ENCODE measurements at places on chromosomes 7 and 10. TPM values are rescaled to one million over a fixed set of nuclear protein-coding genes. Genes with fewer than 3 reads are reported as not detected.
A peak's percentile ranks its signal among the peaks of the same experiment; 100 is the strongest.

GRCh38 chr7:65979583-65980477 lies 2.2 kb downstream of the GUSB start:
- no peak for DNase-seq

- DNase-seq = no peak
These were observed 52.2 kb downstream of the IFIT5 start for GRCh38 chr10:89466599-89467035.

DNA sequence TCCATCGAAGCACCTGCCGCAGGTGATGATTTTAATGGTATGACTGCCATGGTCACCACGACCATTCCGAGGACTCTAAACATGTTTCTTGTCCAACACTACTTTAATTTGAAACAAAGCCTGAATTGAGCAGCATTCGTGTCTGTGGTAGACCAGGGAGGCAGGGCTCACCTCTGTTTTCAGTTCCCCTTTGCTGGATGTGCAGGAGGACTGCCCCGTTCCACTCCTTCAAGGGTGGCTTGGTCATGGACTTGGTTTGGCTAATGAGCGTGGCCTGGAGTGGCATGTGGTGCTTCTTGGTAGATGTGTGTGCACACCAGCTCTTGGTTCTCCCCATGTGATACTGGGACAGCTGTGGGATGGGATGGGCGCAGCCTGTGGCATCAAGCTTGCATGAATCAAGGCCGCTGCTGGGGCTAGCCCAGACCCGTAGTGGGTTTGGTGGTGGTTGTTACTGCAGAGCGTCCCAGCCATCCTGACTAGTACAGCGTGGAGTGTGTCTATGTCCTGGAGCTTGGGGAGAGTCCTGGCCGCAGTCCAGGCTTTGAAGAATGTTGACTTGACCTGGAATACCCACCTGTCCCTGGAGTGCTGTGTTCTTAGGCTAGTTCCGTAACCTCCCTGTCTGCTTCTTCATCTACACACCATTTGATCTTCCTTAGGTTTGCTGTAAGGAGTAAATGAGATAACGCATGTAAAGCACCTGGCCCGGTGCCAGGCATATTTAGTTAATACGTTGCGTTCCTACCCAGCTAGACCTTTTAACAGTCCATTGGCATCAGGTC lies 34.8 kb downstream of the MGMT start:
- DNase-seq = no peak

GRCh38 chr10:113520690-113521474 lies 32.0 kb upstream of the HABP2 start:
- DNase-seq = no peak

DNA sequence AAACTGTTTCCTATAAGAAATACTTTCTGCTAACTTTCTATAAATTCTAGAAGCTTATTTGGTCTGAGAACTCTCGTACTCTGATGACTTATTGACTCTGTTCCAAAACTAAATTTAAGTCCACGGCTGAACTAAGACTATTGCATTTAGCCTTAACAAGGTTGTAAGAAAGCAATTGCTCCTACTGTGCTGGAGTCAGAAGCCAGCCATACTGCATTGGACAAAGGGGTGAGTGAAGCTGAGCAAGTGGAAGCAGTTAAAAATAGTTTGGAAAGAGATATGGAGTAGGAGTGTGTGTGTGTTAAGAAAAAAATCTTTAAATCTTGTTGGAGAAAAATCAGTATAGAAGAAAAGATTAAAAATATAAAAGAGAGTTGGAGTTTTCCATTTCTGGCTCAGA lies 1360.1 kb upstream of the CELF2 start:
- DNase-seq = no peak

GRCh38 chr7:73700069-73700423 lies 16.6 kb downstream of the BUD23 start:
- DNase-seq = no peak

GRCh38 chr7:29113384-29114102 lies 32.8 kb downstream of the CPVL start:
- no peak for DNase-seq

CYP2C19 gene
- total RNA-seq = 0.10 TPM

ABCB4 gene
- 3.7 TPM for total RNA-seq

DNA sequence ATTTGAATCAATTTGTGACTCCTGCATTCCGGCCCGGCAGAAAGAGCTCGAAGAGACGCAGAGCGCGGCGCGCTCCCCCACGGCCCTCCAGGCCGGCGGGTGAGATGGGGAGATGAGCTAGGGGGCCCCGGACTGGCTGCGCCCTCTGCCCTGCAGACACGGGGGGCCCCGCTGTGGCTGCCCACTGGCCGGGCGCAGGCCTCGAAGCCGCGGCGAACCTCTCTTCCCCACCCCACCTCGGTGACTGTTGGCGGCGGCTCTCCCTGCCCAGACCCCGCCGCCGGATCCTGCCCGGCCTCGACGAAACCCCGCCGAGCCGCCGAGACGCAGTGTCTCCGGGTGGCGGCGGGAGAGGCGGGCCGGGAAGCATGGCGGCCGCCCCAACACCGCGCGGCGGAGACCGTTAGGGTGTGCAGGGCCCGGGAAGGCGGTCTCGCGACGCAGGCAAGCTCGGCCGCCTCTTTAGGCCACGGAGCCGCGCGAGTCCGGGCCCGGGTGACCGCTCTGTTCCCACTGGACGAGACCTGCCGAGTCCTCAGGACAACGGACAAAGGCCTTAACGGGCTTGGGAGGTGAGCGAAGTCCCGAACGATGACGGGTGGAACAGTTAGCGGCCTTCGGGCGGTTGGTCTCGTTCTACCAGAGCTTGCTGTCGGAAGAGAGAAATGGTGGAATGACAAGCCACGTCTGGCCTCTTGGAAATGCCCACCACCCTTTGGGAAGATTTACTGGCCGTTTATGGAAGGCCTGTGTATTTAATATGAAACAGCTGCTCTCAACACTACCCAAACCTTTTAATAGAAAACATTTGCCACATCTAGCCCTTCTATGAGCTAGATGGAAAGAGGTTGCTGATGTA lies 24.3 kb downstream of the NUP42 start:
- DNase-seq = peak; percentile 84

AGMO gene
- 1.9 TPM for total RNA-seq

- no peak for DNase-seq
These were observed 5.6 kb downstream of the GPR15LG start for GRCh38 chr10:84179059-84179710.

ZP3 gene
- 21.5 TPM for total RNA-seq

- DNase-seq = no peak
These were observed 135.7 kb downstream of the DNAJB6 start for GRCh38 chr7:157472311-157473050.

- no peak for DNase-seq
These were observed 109.0 kb downstream of the PRKCQ start for GRCh38 chr10:6470894-6471618.

HTR5A gene
- total RNA-seq = not detected

CADPS2 gene
- total RNA-seq = 19.1 TPM

DNA sequence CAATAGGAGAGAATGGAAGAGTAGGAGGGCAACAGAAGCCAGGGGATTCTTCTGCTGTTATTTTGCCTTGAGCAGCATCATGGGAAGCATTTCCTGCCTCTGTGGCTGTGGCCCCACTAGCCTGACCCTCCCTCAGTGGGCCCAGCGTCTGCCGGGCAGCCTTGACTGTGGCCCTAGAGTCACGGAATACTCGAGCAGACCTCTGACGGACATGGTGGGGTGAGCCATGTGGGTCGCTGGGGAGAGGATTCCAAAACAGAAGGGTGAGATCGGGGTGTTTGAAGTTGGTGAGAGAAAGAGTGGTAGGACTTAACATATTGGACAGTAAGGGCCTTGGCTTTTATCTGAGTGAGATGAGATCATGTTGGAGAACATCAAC lies 8.3 kb upstream of the PRKAG2 start:
- DNase-seq = no peak

COL13A1 gene
- 0.48 TPM for total RNA-seq

DNA sequence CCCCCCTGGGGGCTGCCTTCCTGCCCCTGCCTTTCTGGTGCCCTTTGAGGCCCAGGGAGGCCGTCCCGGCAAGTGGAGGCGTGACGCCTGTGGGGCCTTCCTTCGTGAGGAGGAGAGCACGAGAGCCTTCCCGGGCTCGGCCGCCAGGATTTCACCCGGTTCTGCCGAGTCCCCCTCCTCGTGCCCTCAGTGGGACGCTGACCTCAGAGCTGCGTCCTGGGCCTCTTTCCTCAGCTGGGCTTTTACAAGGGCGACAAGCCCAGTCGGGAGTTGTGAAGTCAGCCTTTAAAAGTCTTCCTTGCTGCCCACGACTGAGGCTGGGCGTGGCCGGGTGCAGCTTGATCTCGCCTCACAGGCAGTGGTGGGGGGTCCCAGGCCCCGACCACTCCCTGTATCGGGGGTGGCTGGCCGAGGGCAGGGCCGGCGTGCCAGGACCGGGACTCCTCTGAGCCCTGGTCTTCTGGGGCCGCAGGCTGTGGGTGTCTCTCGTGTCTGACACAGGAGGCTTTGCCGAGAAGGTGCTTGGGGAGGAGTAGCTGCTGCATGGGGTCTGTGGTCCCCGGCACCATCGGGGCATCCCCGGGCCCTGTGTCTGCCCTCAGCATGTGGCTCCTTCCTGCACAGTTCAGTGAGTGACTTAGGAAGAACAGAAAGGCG lies 41.8 kb downstream of the FAM20C start:
- peak; percentile 95 for DNase-seq

- DNase-seq = no peak
These were observed 61.7 kb downstream of the GSAP start for GRCh38 chr7:77354484-77354883.

- DNase-seq = no peak
These were observed 39.8 kb downstream of the GBF1 start for GRCh38 chr10:102285133-102285532.

DNA sequence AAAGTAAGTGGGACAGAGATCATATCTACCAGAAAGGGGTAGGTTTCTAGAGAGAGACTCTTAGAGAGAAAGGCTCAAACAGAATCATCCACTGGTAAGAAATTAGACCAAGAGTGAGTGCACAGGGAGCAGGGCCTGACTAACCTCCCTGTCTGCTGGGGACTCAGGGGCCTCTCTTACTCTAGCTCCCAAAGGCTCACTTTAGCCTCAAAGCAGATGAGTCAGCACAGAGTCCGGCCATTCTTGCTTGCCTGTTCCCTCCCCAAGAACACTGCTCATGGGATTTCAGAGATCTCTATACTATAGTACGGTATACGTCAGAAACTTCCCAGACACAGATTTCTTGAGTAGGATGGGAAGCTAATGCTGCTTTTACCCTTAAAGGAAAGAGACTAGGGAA lies 32.7 kb downstream of the RBM28 start:
- DNase-seq = no peak

GRCh38 chr7:41478187-41478586 lies 224.7 kb downstream of the INHBA start:
- DNase-seq = no peak

OR2A1 gene
- total RNA-seq = not detected

PRLHR gene
- not detected for total RNA-seq

DNA sequence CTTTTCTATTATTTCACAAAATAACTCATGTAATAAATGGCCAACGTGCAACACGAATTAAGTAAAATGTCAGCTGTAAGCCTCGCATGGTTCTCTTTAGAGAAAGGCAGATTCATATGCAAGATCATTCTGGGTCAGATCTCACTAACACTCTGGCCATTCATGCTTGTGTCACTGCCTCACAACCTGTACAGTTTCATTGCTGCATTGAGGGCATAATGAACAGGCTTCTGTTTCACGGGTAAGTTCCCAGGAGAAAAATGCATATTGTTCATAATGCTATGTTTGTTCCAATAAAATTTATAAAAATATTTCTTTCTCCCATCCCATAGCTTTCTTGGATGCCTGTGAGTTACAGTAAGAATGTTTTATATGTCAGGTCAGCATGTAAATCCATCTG lies 734.0 kb upstream of the ANKRD30A start:
- no peak for DNase-seq

DNA sequence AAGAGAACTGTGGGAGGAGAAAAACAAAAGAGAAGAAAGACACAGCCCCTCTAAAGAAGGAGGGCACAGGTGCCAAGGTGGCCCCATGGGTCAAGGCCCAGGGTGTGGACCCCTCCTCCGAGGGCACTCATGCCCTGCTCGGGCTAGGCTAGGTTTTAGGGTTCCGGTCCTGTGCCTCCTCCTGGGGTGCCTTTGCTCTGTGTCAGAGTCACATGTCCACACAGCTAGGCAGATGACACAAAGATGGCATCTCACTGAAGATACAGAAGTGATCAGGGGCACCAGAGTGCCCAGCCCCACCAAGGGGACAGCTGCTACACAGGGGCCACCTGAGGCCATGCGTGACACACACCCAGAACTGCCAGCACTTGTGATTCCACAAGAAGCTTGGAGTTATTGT lies 116.4 kb upstream of the PPIF start:
- DNase-seq = no peak

- DNase-seq = no peak
These were observed 19.6 kb downstream of the RGS10 start for GRCh38 chr10:119522747-119523426.

HIP1 gene
- 29.2 TPM for total RNA-seq

- DNase-seq = no peak
These were observed 13.4 kb upstream of the CXCL12 start for GRCh38 chr10:44398271-44398670.

DNA sequence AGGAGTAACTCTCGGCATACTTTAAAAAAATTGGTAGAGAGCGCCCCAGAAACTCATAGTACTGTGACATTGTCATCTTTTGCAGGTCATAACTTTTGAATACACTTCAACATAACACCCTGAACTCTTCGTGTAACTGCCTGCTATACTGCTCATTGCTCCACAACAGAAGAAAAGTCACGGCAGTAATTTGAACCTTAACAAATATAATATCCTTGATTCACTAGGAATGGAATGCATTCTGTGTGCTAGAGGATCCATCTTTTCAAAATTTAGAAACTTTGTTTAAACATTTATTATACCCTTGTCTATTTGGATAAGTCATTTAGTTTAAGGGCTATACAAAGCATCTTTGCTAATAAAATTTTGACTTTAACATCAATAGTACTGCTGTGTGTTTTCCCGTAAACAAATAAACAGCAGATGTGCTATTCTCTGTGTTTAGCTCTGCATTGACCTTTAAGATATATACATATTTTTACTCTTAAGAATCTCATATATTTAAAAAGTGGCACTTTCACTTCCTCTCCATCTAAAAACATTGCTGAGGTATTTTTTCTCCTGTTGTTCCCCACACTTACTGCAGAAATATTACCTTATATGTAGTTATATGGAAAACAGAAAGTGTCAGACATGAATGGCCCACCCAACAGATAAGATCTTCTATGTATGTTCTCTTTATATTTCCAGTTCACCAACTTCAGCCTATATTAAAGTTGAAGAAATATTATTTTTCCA lies 217.6 kb upstream of the TMEM229A start:
- no peak for DNase-seq

Data from posterior vena cava (tissue), 2 donors.